ENCODE measurements at places on chromosomes 2 and 18.

GRCh38 chr2:85318222-85319074 is 9.3 kb downstream of the TGOLN2 start:
- DNase-seq = no peak

GRCh38 chr2:161423421-161424393 is 7.6 kb downstream of the TBR1 start:
- no peak for DNase-seq

DNA sequence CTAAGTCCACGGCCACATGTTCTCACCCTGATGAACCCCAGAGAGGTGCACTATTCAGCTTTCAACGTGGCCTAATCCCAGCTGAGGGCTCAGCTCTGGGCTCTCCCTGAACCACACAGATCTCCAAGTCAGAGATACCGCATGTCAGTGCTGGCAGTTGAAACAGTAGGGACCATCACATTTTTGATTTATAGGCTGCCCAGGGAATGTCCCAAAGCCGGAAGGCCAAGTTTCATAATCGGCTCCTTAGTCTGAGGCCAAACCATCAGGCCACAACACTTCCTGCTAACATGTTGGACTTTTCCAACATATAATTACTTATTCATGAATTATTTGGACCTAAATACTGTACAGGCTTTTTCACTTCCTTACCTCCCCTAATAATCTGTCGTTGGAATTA is 91.9 kb upstream of the KLHL29 start:
- no peak for DNase-seq

- peak; percentile 56 for DNase-seq
Measured at GRCh38 chr2:105812180-105813044, 67.7 kb downstream of the NCK2 start.

GRCh38 chr2:218476676-218477075 is 57.8 kb downstream of the VIL1 start:
- DNase-seq = no peak

- no peak for DNase-seq
Measured at GRCh38 chr2:2641541-2642410, 310.7 kb upstream of the MYT1L start.
